ENCODE measurements at places on chromosomes 1 and 21.

GRCh38 chr1:4328402-4329071 lies 325.9 kb upstream of the AJAP1 start:
- no peak for DNase-seq

- DNase-seq, result no peak
These were observed 10.9 kb downstream of the TMPRSS3 start for GRCh38 chr21:42384989-42385388.

GRCh38 chr1:161185282-161185682 lies 8.0 kb upstream of the B4GALT3 start:
- peak; percentile 60 for DNase-seq

DNA sequence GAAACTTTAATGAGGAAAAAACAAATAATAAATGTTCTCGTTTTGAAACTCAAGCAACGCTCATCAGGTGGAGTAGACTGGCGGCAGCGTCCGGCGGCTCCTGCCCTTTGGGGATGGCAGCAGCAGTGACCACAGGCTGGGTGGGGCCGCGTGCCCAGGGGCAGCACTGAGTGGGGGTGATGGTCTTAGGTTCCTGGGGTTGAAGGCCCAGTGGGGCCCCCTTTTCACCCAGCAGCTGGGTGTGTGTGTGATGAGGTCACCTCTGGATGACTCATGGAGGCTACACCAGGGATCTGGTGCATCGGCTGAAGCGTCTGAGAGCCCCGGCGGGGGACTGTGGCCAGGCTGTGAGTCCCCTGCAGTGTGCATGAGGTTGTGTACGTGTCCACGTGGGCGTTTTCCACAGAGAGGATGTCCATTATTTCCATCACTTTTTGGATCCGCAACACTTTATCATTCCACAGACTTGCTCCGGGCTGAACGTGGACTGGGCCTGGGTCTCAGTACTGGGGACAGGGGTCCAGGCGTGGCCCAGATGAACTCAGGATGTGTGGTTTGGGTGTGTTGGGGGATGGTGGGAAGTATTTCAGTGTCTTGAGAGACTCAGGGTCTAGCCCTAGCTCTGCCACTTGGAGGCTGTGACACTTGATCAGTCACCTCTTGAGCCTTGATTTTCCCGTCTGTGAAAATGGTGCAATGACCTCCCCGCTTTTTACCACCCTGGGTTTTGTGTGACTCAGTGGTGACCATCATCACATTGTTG lies 25.6 kb downstream of the LDLRAP1 start:
- DNase-seq, result no peak

DNA sequence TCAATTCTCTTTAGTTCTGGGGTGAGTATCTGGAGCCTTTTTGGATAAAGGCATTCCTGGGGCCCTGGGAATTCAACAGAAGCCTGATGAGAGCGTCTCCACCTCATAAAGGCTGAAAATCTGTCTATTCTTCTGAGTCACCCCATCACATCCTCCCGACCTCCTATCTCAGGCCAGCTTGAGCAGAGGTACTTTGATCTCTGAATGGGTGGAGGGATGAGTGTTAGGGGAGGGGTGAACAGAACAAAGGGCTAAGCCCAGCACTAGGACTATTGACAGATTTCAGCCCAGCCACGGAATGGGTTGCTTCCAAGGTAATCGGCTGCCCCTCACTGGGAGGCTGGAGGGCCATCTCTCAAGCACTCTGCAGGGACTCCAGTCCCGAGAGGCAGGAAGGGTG lies 2.5 kb upstream of the MYBPH start:
- no peak for DNase-seq

DNA sequence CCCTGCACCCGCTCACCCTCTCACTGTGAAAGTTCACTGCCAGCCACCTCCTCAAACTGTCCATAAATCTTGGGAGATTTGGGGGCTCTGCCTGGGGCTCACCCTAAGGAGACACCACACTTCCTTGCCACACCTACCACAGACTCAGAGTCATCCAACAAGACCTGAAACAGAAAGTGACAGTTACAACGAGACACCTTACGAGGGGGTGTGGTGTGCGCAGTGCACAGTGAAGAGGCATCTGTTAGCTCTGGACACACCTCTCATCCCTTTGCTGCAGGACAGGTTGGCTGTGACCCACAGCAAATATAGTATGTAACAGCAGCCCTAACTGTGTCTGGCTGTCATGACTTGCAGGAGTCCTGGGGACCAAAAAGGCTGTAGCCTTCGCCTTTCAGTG lies 190.2 kb downstream of the NR5A2 start:
- no peak for DNase-seq

DNA sequence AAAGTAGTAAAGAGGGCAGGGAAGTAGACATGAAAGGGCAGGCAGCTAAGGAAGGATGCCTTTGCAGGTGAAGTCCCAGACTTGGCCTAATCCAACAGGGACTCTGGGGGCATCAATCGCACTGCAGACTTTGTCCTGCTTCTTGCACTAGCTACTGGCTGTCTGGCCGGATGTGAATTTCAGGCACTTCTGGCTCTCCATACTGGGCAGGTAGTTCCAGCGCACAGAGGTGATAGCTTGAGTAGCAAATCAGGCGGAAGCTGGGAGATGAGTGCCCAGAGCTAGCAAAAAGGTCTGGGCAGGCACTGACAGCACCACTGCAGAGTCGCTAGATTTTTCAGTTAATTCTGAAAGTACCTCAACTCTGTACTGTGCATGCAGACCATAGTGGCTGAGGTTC lies 997 bp downstream of the RSPH1 start:
- no peak for DNase-seq

DNA sequence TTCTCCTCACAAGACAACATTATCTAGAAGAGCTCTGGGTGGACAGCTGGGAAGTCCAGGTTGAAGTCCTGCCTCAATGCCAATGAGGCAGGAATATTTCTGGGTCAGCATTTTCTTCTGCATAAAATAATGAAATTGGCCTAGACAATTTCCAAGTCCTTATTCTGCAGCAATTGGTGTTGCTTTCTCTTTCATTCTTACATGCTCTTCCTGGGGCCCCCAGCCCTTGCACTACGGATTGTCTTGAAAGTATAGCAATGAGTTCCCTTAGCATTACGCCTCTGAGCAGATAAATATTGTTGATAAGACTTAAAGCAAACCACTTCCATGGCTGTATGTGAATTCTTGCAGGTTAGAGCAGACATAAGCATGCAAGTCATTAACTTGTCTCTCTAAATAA lies 188.5 kb downstream of the TGFBR3 start:
- no peak for DNase-seq

DNA sequence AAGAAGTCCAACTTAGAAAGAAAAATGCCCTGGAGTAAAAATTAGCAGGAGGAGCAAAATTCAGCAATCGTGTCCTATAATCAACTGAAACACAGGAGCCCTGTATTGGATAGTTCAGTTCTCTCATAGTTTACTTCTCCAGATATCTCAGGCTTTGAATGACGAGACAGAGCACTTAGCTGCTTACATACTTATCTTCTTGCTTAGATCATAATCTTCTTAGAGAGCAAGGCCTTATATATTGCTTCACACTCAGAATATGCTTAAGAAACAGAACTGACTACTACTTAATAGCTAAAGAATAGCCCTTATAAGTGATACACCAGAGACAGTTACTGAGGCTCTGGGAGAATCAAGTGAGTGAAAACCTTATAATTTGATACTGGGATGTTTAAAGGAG lies 38.9 kb downstream of the TOR3A start:
- DNase-seq, result no peak

GRCh38 chr1:14265495-14265894 lies 333.0 kb upstream of the KAZN start:
- no peak for DNase-seq

DNA sequence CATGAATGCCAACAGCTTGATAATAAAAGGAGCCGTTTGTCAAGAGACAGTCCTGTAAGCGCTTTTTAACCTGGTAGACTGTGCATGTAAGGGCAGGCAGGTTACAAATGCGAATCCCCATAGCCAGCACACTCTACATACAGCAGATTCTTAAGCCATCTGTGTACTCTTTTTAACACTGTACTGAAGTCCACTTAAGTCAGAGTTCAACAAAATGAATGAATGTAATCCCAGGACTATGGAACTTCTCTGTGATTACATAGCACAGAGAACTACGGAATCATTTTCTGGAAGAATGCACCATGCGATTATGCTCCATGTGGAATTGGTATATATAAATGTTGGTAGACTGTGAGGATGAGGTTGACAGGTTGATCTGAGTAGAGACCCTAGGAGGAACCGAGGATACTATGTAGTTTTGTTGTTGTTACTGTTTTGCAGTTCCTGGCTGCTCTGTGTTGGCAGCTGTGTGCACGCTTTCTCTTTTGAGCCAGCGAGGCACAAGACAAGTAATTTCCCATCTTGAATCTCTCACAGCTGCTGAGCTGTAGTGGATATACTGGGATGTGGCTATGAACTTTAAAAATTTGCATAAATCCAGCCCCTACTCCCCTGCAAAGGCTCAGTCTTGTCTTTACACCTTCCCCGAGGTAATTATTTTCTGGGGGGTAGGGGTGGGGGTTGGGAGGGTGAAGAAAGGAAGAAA lies 21.9 kb downstream of the LRRC8D start:
- DNase-seq, result no peak

GRCh38 chr1:30909365-30910068 lies 959 bp upstream of the SDC3 start:
- DNase-seq, result no peak

DNA sequence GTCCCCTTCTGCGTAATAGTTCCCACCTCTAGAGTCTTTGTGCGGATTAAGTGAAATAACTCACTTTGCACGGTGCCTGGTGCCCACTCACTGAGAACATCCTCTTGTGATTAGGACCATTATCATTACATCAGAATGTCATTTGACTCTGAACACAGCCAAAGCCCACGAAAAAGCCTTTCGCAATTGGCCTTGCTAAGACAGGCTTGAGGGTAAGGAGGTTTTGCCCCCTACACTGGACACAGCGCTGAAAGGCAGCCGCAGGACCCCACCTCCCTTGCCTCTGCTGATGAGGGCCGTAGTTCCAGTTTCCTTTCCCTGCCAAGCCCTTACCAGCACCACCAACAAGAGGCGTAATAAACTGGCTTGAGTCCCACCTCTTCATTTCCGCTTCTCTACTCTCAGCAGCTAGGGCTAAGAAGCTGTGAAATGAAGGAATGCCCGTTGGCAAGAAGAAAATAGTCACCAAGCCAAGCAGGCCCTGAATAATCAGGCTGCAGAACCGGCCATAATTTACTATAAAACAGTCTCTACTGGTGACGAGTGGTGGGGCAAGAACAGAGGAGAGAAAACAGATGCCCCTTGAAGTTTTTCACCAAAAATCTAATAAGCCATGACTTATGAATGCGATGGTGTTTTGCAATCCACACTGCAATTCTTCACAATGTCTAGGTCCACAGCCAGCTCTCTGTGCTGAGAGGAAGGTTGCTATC lies 53.1 kb downstream of the SH3GLB1 start:
- no peak for DNase-seq

- DNase-seq, result no peak
These were observed 30.0 kb downstream of the PODN start for GRCh38 chr1:53091841-53092645.

GRCh38 chr1:182709225-182709764 lies 24.9 kb upstream of the RGS8 start:
- DNase-seq, result no peak

DNA sequence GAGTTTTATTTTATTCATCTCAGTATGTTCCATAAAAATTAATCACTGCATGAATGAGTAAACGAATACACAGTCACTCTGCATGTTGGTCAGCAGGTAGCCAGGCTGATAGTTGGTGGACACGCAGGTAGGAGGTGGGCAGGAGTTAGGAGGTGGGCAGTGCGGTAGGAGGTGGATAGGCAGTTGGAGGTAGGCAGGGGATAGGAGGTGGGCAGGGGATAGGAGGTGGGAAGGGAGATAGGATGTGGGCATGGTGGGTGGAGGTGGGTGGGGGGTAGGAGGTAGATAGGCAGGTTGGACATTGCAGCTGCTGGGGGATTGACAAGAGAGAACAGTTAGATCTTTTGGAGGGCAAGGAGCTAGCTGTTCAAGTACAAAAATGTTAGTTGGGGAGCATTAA lies 322.7 kb downstream of the PTPRU start:
- no peak for DNase-seq

- no peak for DNase-seq
These were observed 50.5 kb upstream of the PPP2R5A start for GRCh38 chr1:212234431-212235395.

DNA sequence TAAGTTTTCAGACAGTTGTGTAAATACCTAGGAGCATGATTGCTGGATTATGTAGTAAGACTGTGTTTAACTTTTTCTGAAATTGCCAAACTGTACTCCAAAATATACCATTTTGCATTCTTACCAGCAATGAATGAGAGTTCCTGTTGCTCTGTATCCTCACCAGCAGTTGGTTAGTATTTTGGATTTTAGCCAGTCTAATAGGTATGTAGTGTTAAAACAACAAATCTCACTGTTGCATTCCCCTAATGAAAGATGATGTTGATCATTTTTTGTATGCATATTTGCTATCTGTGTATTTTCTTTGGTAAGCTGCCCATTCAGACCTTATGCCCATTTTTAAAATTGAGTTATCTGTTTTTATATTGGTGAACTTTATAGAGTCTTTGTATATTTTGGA lies 89.9 kb downstream of the RASAL2 start:
- no peak for DNase-seq

- DNase-seq, result no peak
These were observed 5.1 kb downstream of the TMEM201 start for GRCh38 chr1:9593492-9594465.

DNA sequence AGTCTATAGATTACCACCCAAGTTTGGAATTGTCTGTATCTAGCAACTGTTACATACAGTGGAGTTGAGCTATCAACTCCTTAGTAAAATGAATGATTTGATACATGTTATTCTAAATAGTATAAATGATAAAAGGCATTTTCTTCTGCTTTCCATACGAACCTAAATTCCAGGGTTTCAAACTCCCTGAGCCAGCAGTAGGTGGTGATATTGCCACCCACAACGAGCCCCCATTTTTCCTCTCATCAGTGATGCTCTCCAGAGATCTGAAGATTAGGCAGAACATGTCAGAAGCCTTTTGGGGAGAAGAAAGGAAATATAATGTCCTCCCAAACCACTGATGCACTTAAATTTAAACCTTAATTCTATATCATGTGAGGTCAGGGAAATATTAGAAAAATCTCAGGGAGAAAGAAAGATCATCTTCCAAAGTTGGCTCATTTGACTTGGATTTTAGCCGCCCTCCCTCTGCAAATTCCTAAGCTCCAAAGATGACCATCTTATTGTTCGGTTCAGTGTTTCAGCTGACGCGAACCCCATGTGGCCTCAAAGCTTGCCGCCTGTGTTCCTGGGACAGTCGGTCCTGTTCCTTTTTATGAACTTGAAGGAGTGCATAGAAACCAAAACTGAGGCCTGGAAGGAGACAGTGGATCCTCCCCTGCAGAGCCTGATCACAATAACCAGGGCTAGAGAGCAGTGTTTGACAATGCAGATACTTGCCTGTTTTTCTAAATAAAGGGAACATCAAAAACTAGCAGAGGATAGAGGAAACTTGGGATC lies 2.3 kb downstream of the EVA1C start:
- no peak for DNase-seq

GRCh38 chr1:235741294-235741693 lies 91.7 kb upstream of the GNG4 start:
- no peak for DNase-seq

GRCh38 chr1:4058706-4059105 lies 158.6 kb upstream of the C1orf174 start:
- no peak for DNase-seq
